ENCODE measurements at places on chromosomes 7 and 10.

DNA sequence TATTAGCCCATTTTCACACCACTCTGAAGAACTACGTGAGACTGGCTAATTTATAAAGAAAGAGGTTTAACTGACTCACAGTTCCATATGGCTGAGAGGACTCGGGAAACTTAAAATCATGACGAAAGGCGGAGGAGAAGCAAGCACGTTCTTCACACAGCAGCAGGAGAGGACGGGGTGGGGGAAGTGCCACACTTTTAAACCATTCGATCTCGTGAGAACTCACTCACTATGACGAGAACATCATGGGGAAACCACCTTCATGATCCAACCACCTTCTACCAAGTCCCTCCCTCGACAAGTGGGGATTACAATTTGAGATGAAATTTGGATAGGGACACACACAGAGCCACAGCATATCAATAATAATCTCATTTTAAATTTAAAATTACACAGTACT is 80.2 kb downstream of the VWDE start:
- no peak for DNase-seq

GRCh38 chr10:96878057-96878456 is 46.0 kb downstream of the LCOR start:
- DNase-seq = no peak

DNA sequence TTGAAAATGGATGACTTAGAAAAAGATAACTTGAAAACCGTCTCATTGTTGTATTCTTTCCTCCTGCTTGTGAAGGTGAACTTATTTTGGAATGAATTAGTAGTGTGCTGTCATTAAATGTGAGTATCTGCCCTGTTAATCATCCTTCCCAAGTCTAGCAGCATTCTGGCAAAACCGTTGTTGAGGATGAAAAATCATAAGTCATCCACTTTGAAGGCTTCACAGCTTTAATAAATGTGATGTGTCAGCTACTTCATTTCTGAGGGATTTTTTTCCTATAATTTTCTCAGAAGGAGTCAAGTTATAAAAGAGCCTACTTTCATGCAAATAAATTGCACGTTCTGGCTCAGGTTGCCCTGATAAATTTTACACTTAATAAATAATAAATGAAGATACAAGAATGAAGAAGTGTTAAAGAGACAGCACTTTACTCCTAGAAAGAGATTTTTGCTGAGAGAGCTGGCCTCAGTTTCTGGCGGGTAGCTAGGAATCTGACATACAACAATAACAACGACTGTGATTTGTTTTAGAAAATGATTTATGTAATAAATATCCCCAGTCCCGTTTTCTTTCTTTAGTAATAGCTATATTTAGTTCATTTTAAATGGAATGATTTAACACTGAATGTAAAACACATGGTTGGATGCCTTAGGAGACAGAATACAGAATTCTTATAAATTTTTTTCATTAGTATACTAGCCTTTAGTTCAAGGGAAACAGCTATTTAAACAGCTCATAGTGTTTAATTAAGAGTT is 516.5 kb upstream of the KLF6 start:
- no peak for DNase-seq

- no peak for DNase-seq
These were observed 48.5 kb upstream of the ARL4A start for GRCh38 chr7:12638851-12639456.

- DNase-seq = no peak
These were observed 9.8 kb downstream of the RHBDD2 start for GRCh38 chr7:75888464-75889222.

DNA sequence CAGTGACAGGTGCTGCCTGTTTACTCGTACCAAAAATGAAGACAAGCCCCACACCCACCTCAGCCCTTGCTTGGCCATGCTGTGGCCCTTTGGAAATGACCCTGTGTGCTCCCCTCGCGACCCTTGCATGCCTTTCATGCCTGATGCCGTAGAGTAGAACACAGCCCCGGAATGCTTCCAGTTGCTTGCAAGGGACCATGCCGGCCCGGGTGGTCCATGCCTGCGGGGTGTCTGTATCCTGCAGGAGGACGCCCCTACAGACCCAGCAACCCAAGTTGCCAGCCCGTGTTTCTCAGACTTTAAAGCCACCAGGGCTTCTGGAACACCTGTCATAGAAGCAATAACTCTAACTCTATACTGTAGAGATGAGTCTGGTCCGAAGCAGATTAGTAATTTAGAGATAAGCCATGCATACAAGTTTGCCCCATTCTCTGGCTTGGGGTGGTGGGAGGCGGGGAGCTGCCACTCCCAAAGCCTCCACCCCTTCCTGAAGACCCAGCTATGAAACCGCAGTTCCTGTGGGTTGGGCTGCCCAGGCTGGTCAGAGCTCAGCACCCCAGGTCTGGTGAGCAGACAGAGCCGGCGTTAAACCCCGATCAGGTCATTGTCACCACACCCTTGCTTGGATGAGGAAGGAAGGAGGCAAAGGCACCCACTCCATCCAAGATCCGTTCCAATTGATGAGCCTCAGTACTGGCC is 143.5 kb downstream of the ADCY1 start:
- no peak for DNase-seq

- DNase-seq = no peak
These were observed 2.0 kb downstream of the JCAD start for GRCh38 chr10:30057421-30057841.

DNA sequence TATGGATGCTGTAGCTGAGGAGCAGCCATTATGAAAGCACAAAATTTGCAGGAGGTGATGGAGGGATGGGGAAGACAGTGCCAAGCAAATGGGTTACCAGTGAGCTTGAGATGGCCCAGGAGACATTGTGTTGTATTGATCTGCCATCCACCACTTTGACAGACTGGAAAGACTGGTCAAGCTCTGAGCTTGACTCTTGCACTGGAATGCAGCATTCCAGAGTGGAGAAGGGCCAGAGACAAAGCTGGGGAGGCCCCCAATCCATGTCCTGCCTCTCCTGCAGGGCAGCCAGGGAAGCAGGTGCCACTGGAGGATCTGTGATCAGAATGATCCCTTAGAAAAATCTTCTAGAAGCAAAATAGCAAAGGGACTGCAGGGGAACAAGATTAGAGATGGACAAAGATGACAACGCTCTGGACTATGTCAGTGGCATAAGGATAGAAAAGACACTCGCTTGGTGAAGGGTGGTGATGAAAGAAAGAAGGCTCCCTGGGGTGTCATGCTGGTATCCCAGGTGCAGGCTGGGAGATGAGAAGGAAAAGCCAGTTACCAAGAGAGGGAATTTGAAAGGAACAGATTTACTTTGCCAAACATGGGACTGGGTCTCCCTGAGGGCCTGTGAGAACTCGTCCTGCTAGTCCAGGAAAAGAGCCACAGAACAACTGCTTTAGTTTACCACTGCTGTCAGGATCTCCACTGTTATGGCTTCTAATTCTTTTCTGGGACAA is 5.0 kb downstream of the GSDME start:
- DNase-seq = no peak

GRCh38 chr7:76204147-76204546 is 2.5 kb downstream of the SRRM3 start:
- no peak for DNase-seq

- no peak for DNase-seq
These were observed 427.1 kb downstream of the TNS3 start for GRCh38 chr7:47154791-47155190.

GRCh38 chr7:31067491-31067890 is 15.4 kb downstream of the ADCYAP1R1 start:
- no peak for DNase-seq

GRCh38 chr7:75559976-75560365 is 67.9 kb downstream of the SPDYE5 start:
- DNase-seq = no peak

DNA sequence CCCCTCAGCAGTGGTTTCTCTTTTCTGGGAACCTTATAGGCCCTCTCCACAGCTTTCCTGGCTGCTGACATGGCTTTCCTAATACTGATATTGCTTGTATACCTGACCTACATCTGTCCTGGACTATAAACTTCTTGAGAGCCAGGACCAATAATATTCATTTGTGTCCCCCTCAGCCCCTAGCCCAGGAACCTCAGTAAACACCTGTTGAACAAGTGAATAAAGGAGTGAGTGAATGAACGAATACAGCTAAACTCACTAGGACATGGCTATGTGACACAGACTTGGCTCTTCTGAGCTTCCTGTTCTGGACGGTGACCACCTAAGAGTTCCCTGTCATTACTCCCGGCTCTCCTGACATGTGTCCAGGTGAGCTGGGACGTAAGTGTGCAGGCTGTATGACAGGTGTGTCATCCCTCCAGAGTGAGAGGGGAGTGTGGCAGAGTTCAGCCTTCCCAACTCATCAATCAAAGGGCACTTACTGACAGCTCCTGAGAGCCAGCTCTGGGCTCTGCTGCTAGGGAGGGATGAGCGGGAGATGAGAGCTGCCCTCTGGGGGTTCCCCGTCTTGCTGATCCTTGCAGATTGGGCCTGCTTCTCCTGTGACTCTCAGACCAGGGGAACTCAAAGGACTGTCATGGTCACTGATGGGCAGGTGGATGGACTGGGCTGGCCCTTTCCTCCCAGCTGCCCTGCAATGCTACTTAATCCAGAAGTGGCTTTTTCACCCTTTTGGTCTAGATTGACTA is 84.5 kb downstream of the HIF1AN start:
- no peak for DNase-seq

DNA sequence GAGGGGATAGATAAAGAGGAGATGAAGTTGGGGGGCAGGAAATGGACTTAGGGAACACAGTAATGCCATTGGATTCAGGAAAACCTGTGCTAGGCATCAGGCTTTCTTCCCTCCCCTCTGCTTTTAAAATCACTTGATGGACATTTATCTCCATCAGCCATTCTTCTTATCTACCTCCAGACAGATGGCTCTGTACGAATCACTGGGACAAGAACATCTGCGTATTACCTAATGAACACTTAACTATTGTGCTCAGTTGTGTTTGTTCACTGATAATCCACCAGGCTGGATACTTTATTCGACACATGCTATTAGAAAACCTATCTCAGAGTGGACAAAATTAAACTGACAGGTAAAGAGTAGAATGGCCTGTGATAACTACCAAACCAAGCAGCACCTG is 40.0 kb downstream of the TNKS2 start:
- DNase-seq = no peak

DNA sequence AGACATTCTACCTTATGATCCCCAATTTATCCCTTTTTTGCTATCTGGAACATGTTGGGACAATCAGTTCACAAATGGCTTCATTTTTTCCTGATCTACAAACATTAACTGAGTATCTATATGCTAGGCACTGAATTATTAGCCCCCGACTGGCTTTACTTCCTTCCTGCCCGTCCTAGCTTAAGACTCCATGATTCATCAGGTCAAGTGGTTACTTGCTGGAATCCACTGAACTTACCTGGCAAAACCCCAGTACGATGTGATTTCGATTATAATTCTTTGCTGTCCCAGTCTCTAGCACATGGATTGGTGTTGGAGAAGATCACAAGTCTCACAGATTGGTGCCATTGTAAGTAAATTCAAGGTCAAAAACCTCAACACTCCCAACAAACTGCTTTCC is 77.1 kb downstream of the ORC5 start:
- DNase-seq = no peak

DNA sequence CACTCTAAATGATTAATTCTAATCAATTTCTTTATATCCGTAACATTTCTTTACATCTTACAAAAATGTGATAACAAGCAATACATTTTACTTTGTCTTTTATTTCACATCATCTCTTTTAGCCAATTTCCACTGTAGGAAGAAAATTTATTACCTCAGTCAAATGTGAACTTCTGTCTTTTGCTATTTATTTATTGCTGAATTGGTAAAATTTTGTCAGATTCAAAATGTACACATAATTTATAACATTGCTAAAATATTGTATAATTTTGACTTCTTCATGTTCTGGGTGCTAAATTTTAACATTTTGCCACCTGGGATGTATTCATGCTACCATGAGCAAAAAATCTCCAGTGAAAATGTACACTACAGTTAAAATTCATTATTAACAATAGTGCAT is 158.0 kb downstream of the HGF start:
- DNase-seq = no peak

DNA sequence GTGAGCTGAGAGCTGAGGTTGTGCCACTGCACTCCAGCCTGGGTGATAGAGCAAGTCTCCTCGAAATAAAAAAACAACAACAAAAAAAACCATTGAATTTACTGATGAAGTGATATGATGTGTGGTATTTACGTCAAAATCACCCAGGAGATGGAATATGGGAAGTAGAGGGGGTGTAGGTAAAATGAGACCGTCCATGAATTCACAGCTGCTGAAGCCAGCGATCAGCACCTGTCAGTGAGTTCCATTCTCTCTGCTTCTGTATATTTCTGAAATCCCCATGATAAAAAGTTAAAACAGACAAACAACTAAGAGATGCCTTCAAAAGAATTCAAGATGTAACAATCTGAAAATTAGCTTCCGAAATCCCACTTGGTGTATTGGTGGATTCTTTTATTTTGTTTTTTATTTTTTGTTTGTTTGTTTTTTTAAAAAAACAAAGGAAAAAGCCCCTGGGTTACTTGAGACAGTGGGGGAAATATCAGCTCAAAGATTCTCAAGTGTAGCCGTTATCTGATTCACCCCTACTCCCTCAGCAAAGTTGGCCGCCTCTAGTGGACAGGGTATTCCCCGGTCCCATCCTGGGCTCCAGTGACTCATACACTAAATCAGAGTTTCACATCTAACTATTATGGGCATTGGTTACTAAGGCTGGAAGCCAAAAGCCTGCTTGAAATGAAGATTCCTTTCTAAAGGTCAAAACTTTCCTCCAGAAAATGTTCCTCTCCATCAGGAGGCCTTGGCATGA is 76.4 kb downstream of the MAP3K8 start:
- peak; percentile 71 for DNase-seq

DNA sequence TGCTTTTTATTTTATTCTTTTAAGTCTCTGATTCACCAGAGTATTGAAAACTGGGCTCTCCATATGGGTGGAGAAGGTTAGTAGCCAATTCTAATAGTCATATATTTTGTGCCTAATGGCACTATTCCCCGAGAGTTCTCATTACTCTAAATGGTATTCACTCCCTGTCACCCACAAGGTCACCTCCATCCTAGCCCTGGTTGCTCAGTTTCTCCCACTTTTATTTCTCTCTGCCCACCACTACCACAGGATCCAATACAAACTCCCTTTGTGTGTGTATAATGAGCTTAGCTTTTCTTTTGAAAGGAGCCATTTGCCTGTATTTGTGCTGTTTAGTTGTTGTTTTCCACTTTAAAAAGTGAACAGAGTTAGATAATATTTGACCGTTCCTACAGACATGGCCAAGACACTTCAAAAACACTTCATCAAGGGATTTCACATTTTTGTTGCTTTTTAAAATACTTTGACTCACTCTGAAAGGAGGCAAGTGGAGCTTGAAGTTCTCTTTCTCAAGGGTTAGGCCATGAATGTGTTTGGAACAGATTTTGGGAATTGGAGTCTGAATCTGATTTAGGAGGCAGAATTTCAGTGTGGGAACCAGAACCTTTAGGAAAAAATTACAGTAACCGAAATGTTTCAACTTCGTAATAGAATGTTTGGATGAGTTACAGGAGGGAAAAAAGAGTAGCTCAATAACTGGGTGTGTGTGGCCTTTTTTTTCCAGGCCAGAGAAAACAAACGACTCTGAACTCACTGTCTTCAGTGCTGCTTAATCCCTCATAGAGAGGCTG is 321.3 kb downstream of the BICC1 start:
- DNase-seq = no peak
